ENCODE measurements at places on chromosomes 1 and 21. TPM values are rescaled to one million over a fixed set of nuclear protein-coding genes. Genes with fewer than 3 reads are reported as not detected.

DNA sequence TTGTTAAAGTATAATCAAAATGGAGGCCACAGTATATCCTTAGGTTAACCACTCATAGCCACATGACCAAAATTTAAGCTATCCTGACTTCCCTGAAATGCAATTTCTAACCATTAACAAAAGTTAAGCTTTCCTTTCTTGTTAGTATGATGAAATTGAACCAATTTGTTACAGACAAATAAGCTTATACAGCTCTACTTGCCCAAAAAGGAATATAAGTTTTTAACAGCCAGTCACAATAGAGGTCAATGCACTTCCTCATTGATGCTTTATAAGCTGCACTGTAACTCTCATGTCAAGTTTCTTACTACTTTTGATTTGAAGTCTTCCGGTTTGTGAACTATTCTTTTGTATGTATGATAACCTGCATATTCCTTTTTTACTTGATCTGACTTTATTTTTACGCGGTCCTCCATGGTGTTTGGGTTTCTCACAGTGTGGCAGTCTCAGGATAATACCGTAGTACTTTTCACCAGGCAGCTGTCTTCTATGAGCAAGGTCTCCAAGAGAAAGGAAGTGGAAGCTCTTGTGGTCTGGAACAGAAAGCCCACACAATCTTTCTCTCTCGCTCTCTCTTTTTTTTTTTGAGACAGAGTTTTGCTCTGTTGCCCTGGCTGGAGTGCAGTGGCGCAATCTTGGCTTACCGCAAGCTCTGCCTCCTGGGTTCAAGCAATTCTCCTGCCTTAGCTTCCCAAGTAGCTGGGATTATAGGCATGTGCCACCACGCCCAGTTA, 331.6 kb downstream of the SRGAP2C start:
- ATAC-seq = no peak

C4BPA gene
- total RNA-seq = 0.24 TPM

DNA sequence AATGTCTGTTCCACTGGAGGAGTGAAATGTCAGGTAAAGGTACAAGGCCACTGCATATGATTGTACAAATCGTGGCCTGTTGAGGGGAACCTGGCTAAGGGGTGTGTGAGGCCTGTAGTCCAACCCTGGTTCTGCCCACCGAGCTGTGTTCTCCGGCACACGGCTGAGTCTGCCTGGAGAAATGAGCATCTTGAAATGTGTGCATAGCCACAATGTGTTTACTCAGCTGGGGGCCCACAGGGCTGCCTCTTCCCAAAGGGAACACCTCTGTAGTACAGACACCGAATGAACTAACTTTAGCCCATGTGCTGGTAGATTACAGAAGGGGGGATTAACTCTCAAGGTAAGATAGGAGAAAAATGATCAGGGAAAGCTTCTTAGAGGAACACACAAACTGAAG, 30.2 kb downstream of the AK4 start:
- ATAC-seq = no peak

PFDN2 gene
- total RNA-seq = 46.2 TPM

PIK3R3 gene
- total RNA-seq = 5.5 TPM

- ATAC-seq = no peak
Measured at GRCh38 chr1:15360700-15361099, 49.0 kb upstream of the EFHD2 start.

DNA sequence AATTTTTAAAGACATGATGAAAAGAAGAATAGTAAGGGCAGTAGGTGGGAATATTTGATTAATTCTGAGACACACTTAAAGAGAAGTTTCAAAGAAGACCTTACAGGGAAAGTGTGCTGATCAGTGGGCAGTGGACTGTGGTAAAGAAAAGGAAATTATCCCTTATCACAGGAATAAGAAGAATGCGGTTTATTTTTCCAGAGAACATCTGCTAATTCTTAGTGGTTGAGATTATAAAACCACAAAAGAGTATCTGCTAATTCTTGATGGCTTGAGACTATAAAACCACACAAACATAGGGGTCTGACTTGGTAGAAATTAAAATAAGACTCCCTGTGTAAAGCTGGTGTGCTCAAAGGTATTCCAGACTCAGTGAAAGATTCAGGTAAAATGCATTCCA, 60.0 kb upstream of the KCTD3 start:
- no peak for ATAC-seq

- ATAC-seq = peak; percentile 39
Measured at GRCh38 chr1:27658951-27659496, 13.0 kb downstream of the IFI6 start.

- no peak for ATAC-seq
Measured at GRCh38 chr1:19616489-19616888, 27.6 kb upstream of the NBL1 start.

DNA sequence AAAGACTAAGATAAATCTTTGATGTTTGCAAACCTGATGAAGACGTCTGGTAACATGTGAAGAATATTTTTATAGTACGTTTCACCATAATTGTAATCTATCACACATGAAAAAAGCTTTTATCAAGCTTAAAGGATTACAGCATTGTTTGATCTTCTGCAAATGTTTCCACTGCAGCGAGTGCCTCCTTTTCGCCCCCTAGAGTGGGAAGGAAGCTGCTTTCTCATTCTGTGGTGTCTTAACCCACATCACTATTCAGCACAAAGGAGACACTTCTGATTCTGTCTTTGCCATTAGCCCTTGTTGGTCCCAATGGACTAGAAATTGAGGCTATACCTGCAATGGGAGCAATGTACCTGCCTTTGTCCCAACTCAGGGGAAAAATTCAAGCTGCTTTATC, 46.0 kb upstream of the IL12RB2 start:
- ATAC-seq = no peak

VWA1 gene
- total RNA-seq = 29.4 TPM

DNA sequence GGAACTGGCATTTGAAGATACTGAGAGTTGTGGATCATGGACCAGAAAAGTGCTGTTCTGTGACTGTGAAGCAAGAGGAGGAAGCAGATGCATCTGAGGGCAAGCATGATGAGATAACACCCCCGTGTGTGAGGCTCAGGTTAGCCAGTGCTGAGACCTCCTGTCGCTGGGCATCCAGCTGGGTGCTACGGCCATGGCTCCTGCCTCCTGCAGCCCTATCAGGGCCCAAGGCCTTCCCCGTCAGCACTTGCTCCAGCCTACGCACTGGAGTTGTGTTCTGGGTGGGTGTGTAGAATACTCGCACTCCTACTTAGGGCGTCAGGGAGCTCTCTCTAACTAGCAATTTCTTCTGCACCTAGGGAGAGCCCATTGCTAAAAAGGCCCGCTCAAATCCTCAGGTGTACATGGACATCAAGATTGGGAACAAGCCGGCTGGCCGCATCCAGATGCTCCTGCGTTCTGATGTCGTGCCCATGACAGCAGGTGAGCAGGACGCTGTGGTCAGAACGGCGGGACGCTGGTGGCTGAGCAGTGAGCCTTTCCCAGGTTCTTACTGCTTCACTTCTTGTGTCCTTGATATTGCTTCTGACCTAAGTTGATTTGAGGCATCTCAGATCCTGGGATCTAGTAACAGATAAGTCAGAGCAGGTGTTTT, 6.5 kb downstream of the PPIE start:
- ATAC-seq = peak; percentile 16

- no peak for ATAC-seq
Measured at GRCh38 chr1:221075911-221076310, 196.7 kb downstream of the HLX start.

- no peak for ATAC-seq
Measured at GRCh38 chr1:116003823-116004222, 27.5 kb downstream of the SLC22A15 start.

PRKAA2 gene
- 0.44 TPM for total RNA-seq

DNA sequence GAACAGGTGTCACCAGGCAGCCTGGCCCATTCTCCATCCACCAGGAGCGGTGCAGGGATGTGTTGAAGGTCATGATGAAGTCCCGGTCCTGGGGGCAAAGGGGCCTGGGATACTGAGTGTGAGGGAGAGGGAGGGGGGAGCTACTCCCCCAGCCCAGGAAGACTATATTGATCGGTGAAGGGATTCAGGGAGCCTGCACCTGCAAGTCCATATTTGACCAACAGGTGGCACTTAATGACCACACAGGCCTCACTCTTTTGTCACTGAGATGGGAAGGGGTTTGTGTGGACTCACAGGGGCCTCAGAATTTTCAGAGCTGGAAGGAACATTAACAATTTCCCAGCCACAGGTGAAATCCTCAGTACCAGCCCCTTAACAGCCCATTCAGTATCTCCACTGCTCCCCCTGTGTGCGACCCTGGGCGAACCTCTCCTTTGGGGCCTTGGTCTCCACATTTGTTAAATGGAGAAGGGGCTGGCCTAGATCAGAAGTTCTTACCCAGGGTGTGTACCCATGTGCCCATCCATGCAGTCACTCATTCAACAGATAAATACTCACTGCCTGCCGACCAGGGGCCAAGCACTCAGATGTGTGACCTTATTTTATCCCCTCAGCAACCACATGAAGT, 55.6 kb downstream of the NKAIN1 start:
- no peak for ATAC-seq

- ATAC-seq = no peak
Measured at GRCh38 chr1:3819771-3820200, 23.5 kb upstream of the LRRC47 start.

NPHS2 gene
- total RNA-seq = not detected

MFSD2A gene
- total RNA-seq = 25.2 TPM

- peak; percentile 62 for ATAC-seq
Measured at GRCh38 chr1:34763142-34763781, 3.7 kb downstream of the GJB4 start.

MAP7D1 gene
- total RNA-seq = 93.1 TPM

GRCh38 chr1:86567878-86568277, 21.0 kb downstream of the CLCA4 start:
- peak; percentile 96 for ATAC-seq

GRCh38 chr1:223628233-223629125, 37.0 kb downstream of the CAPN8 start:
- ATAC-seq = peak; percentile 48

- ATAC-seq = peak; percentile 74
Measured at GRCh38 chr1:207983044-207983635, 72.2 kb upstream of the CD34 start.

DNA sequence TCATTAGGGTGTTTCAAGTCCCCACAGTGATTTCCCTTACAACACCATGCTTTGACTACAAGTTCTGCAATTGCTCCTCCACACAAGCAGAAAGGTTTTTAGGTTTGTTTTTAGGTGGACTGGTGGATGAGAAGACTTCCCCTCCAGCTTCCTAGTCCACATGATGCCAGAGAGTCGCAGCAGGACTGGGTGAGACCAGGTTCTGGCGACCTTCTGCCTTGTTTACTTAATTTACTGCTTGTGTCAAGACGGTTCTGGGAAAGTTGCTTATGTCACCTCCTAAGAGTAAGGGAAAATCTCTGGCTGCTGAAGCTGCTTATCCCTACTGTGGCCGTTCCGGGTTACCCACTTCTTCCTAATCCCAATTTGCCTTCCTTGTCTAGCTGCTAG, 76.4 kb downstream of the GLUL start:
- no peak for ATAC-seq

DNA sequence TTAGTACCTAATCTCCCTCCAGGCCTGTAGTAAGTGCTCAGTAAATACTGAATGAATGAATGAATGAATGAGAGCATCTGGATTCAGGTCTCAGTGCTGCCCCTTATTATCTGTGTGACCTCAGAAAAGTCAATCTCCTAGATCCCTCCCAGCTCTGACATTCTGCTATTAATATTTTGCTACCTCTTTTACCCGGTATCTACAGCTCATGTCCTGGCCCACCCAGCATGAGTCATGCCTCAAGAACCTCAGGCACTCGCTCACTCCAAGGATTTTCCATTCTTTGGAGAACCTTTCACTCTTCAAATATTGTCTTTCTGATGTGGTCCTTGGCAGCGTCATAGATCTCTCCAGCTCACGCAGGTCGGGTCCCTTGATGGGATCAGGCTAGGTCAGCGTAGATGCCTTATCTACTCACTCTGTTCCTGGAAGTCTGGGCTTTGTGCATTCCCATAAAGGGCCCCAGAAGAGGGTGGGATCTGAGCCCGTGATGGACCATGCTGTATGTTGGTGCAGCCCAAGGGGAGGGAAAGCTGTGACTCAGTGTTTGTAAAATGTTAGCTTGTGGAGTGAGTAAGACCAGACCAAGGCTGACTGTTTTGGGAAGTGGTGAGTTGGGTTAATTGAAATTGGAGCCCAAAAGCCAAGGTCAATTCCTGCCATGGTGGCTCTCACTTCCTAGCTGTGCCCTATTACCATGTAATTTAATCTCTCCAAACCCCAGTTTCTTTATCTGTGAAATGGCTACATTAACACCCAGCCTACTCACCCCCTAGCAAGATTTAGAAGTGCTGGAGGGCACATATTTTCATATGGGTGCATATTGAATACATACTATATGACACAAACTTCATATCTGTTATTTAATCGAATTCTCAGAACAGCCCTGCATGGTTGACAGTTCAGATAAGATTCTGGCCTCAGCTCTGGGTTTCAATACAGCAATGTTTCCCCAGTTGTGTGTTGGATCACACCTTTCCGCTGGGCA, 214.1 kb upstream of the USP24 start:
- peak; percentile 66 for ATAC-seq

- no peak for ATAC-seq
Measured at GRCh38 chr1:17745479-17745955, 9.6 kb upstream of the ACTL8 start.

DNA sequence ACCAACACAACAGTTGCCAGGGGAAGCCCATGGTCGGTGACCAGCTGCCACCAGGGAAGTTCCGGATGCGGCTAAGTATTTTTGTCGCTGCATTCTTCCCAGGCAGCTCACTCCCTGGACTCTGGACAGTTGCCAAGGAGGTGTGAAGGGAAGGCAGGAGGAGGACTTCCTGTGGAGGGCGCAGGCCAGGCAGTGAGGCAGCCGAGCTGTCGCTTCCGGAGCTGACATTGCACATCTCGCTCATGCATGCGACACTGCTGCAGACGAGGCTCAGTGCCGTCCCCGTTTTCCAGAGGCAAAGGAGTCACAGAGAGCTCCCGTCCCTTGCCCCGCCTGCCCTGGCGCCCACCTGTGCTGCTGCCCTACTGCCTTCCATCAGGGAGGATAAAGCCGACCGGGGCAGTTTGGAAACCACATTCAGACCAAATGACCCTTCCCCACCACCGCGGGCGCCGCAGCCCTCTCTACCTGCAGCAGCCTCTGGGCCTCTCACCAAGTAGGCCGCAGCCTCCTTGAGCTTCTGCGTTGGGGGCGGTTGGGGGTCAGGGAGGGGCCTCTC, 81.4 kb downstream of the NENF start:
- ATAC-seq = no peak

DNA sequence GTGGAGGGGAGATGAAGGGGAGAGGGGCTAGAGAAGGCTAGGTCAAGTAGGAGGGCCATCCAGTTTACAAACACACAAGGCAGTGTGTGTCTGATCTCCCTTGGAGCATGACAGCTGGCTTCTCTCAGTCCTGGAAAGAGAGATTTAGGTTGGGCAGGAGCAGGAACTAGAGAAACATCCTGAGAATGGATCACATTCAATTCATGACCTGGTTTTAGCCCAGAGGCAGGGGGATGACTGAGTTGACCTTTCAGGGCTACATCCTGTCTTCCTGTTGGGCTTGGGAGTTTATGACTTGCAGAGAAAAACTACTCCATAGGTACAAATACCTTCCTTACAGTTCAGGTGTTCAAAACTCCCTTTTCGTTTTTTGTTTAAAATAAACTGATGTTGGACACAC, 97.0 kb downstream of the IGSF21 start:
- no peak for ATAC-seq
